Fibroblast of skin of left quadriceps (primary cell): ENCODE measurements at places on chromosomes 16 and 17.

- DNase-seq, result no peak
Measured at GRCh38 chr16:87212026-87212425, 105.2 kb downstream of the C16orf95 start.

- no peak for DNase-seq
Measured at GRCh38 chr17:36468903-36469635, 17.4 kb upstream of the ZNHIT3 start.

GRCh38 chr17:44065668-44066203 lies 735 bp downstream of the LSM12 start:
- DNase-seq, result no peak

GRCh38 chr17:29253037-29253436 lies 6.4 kb downstream of the CRYBA1 start:
- no peak for DNase-seq

- DNase-seq, result no peak
Measured at GRCh38 chr16:58459344-58460218, 40.4 kb upstream of the NDRG4 start.

GRCh38 chr17:81648013-81648706 lies 8.2 kb downstream of the PDE6G start:
- no peak for DNase-seq

GRCh38 chr17:37592291-37592690 lies 16.9 kb downstream of the SYNRG start:
- no peak for DNase-seq

GRCh38 chr16:54405478-54405877 lies 118.9 kb upstream of the IRX3 start:
- DNase-seq, result no peak

DNA sequence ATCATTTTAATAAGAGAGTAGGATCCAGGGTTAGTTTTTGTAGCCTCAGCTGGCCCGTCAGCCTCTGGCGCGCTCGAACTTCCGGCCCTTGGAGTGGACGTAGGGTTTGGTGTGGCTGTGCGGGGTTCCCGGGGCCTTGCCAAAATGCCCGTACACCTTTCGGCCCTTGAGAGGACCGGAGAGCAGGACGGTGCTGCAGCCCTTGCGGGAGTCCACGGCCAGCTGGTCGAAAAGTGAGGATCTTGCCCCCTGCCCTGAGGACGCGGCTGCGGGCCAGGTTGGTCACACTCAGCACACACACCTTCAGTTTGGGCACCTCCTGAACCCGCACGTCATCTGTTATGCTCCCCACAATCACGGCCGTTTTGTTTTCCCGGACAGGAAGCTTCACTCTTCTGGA lies 42.2 kb upstream of the CNTNAP4 start:
- no peak for DNase-seq

GRCh38 chr16:57566436-57566835 lies 24.0 kb downstream of the ADGRG5 start:
- DNase-seq, result no peak

GRCh38 chr17:10156948-10157607 lies 41.3 kb downstream of the GAS7 start:
- no peak for DNase-seq

DNA sequence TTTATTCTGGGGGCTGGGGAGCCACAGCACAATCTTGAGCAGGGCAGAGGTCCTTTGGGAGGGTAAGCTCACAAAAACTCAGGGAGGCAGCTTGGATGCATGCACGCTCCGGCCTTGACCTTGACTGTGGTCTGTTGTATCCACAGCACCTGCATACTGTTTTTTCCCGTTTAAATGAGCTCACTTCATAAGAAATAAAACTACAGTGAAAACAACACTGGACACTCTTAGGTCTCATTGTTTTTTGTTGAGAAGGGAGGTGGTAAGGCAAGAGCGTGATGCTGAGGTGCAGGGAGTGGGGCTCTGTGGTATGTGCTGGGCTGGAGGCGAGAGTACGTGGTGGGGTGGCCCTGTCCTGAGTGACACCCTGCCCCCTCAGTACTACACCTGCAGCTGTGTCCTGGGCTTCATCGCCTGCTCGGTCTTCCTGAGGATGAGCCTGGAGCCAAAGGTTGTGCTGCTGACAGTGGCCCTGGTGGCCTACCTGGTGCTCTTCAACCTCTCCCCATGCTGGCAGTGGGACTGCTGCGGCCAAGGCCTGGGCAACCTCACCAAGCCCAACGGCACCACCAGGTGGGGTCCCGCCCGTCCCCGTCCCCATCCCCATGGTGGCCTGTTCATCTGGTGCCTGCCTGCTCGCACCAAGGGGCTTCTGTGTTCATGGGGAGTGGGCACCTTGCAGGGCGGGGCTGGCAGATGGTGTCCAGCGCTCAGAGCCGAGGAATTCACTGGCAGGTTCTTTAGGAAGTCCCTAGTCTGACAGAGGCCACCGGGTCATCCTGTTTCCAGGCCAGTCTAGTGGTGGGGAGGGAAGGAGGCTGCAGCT lies 44.2 kb downstream of the ADCY7 start:
- no peak for DNase-seq

DNA sequence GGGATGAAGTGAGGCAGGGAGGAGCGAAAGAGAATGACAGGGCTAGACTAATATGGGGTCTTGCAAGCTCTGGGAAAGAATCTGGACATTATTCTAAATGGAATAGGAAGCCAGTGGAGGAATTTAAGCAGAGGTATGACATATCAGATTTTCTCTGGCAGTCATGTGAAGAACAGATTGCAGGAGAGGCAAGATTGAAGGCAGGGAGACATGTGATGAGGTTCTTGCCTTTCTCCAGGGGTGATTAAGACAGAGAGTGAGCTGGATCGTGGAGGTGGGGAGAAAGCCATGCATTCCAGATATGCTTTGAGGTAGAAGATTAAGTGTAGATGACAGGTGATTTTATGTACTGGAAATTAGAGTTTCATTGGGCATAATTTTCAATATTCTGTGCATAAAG lies 4.3 kb upstream of the THAP11 start:
- no peak for DNase-seq

GRCh38 chr17:80099291-80100034 lies 1.9 kb upstream of the GAA start:
- DNase-seq, result no peak

GRCh38 chr17:38922538-38923297 lies 2.7 kb upstream of the LASP1NB start:
- peak; percentile 39 for DNase-seq

- no peak for DNase-seq
Measured at GRCh38 chr17:16439303-16439791, 24.0 kb downstream of the TRPV2 start.

DNA sequence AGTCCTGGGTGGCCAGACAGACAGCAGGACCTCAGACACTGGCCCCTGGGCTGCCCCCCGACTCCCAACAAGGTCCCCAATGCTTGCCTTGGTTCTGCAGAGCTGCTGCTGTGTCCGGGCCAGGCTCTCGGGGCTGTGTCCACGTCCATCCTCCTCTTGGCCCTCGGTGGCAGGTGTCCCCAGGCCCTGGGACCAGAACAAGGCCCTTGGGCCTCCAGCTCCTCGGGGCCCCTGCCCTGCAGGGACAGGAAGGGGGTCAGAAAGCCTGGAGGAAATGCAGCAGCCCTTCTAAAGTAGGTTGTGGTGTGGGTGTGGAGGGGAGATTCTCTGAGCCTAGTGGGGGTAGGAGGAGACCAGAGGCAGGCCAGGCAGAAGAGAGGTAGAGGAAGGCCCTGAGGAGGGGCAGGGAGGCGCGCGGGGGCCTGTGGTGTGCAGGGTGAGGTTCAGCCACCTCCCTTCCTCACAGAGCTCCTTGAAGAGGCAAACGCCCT lies 2.5 kb upstream of the AXIN1 start:
- no peak for DNase-seq

GRCh38 chr16:83441517-83441916 lies 366.3 kb upstream of the HSBP1 start:
- no peak for DNase-seq

DNA sequence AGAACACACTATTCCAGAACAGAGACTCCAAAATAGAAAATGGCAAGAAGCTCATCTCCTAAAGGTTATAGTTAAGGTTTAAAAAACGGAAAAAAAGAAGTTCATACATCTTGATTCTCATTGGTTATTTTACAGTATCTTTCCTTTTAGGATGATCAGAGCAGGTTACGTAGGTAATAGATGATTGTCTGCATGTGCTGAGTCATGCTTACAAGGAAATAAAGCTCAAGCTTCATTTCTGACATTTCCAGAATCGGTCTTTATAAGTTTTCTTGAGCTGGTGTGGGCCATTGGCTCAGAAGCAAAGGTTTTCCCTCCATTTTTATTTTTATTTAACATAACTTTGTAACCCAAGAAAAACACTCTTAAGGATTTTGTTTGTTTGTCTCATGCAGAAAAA lies 1030.3 kb upstream of the CDH8 start:
- DNase-seq, result no peak

DNA sequence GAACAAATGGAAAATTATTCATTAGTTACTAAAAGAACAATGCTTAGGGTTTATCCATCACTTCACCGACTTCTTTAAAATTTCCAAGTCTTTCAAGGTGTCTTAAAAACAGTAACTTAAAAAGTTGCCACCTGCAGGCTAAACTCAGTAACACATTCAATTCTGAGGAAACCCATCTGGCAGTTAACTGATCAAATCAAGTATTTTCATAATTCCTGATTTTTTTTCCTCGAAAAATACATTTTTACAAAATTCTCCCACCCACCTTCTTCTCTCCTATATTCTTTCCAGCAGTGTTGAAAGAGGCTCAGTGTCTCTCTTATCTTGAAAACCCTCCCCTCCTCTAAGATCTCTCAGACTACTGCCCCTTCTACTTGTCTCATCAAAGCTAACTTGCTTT lies 29.9 kb downstream of the PARN start:
- no peak for DNase-seq

DNA sequence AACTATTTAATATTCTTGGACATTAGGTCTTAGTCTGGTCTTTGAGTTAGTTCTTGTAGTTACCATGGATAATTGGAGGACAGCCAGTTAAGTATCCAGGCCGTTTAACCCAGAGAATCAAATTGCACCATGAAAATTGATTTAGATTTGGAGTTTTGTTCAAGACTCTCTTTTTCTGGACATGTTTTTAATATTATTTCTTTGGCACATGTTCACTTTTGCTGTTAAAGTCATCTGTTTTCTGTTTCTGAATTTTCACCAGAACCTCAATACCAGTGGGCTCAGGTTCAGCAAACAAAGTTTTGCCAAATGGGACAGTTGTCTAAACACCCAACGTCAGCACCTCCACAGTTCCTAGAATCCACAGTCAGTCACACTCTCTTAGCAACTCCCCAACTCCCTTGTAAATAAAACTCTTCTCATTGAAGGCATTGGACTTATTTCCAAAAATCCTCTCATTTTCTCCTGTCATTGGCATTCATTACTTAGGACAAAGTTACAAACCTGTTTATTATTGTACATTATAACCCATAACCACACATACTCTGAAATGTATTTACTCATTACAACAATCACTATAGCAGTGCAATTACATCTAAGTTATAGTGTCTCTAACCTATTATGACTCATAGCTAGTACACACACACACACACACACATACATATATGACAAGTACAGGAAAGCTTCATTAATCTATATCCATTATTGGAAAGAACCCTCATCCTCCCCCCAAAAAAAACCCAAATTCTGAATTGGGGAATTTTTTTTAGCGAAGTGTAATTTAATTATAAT lies 33.5 kb upstream of the DNAH9 start:
- DNase-seq, result no peak

GRCh38 chr17:10099051-10099571 lies 99.3 kb downstream of the GAS7 start:
- DNase-seq, result peak; percentile 93

GRCh38 chr16:27301236-27301861 lies 12.4 kb upstream of the IL4R start:
- no peak for DNase-seq

GRCh38 chr16:66272461-66272860 lies 94.0 kb upstream of the CDH5 start:
- no peak for DNase-seq

GRCh38 chr17:19421926-19422325 lies 10.9 kb downstream of the RNF112 start:
- DNase-seq, result no peak

- no peak for DNase-seq
Measured at GRCh38 chr16:78117391-78117790, 17.9 kb downstream of the WWOX start.

GRCh38 chr16:64089697-64090096 lies 1032.2 kb downstream of the CDH11 start:
- no peak for DNase-seq

GRCh38 chr17:9632741-9633140 lies 12.6 kb upstream of the USP43 start:
- DNase-seq, result no peak

GRCh38 chr17:77499699-77500435 lies 359.1 kb downstream of the SEC14L1 start:
- no peak for DNase-seq

DNA sequence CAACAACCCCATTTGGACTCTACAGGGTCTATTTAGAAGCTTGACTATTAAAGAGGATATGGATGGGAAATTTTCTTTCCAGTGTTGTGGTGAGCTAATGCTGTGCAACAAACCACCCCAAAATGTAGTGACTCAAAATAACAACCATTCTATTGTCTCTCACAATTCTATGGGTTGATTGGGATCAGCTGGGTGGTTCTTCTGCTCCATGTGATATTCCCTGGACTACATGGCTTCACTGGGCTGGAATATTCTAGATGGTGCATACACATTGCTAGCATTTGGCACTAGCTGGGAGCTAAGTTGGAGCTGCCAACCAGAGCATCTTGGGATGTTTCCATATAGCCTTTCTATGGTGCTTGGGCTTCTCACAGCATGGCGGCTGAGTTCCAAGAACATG lies 30.2 kb downstream of the SLC6A2 start:
- no peak for DNase-seq

DNA sequence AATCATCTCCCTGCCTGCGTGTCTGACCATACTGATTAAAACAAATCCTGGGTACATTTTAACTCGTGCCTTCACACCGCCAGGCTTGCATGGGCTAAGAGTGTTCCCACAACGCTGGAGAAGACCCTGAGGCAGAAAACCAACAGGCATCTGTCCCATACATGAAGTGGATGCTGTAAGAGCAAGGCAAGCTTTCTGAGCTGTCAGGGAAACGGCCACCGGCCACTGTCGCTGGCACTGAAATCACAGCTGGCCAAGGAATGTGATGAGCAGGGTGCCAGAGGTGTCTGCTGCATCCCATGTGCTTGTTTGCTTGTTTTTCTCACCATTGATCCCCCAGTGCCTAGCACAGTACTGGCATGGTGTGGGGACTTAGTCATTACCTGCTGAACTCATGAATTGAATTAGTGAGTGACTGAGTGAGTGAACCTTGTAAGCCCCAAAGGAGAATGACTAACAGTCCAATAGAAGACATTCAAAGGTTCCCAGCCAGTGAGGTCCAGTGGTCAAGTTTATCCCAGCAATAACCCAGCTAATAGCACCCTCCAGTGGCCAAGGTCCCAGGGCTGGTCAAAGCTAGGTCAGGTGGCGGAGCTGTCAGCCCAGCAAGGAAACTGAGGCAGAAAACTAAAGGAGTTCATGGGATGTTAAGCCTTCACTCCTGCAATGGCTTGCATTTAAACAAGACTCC lies 92.7 kb upstream of the CDH5 start:
- DNase-seq, result no peak

GRCh38 chr16:80841231-80841630 lies 36.8 kb upstream of the CDYL2 start:
- no peak for DNase-seq

GRCh38 chr17:78202666-78203065 lies 11.4 kb upstream of the BIRC5 start:
- no peak for DNase-seq
